Naive thymus-derived CD8-positive, alpha-beta T cell (primary cell): ENCODE measurements at places on chromosomes 16 and 17.
A peak's percentile ranks its signal among the peaks of the same experiment; 100 is the strongest.

DNA sequence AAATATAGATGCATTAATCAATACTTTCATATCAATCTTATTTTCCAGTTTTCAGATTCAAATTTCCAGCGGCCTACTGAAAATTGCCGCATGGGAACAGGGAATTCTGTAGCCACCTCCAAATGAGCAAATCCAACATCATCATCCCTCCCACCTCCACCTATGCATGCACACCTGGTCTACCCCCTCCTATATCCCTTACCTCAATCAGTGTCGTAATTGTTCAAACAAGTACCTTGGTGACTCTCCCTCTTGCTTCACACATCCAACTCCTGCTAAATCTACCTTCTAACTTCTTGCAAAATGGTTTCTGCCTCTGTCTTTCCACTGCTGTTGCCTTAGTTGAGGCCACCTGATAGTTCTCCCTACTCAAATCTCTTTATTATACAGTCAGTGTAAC, 160.1 kb downstream of the SOX9 start:
- DNase-seq, result no peak

GRCh38 chr17:79840989-79841286, 1.7 kb upstream of the CBX4 start:
- no peak for DNase-seq

- DNase-seq, result no peak
Measured at GRCh38 chr17:13563866-13564265, 37.9 kb downstream of the HS3ST3A1 start.

GRCh38 chr16:2143878-2144485, 4.4 kb upstream of the RAB26 start:
- no peak for DNase-seq

- DNase-seq, result no peak
Measured at GRCh38 chr17:80755650-80756405, 211.2 kb downstream of the RPTOR start.

DNA sequence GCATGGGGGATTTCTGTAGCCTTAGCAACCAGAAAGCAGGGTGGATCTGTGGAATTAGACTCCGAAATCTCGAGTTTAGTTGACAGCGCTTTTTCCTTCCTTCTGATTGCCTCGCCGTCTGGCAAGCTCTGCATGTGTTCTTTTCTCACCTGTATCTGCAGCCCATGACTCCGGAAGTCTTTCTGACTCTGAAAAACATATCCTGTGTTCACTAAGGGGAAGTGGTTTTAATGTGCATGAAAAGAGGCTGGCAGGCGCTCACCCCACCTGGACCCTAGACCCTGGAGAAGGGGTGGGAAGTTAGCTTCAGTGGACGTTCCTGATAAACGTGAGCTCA, 158.5 kb downstream of the RPTOR start:
- peak; percentile 62 for DNase-seq

DNA sequence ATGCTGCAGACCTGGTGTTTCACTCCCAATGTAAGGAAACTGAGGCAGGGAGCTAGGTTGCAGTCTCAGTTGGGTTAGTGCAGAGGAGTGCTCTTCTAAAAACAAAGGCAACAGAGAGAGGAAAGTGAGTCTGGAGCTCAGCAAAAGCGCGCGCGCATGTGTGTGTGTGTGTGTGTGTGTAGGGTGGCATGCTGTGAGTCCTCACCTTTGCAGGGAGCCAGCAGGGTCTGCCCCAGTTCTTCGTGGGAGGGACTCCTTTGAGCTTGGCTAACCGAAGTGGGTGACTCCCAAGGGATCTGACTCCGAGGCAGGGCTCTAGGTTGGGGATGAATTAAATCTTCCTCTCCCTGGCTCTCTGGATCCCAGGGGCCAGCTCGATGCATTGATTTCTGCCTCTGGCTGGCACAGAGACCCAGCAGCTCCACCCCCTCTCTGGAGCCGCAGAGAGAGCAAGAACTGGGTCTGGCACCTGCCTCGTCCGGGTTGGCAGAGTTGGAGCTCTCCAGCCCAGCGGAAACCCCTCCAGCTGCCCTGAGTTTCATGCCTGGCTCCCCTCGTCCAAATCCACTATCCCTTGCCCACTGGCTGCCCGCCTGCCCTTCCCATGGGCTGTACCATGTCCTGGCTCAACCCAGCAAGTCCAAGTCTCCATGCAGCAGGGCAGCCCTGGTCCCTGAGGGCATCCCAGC, 1.3 kb upstream of the BTBD17 start:
- DNase-seq, result no peak

DNA sequence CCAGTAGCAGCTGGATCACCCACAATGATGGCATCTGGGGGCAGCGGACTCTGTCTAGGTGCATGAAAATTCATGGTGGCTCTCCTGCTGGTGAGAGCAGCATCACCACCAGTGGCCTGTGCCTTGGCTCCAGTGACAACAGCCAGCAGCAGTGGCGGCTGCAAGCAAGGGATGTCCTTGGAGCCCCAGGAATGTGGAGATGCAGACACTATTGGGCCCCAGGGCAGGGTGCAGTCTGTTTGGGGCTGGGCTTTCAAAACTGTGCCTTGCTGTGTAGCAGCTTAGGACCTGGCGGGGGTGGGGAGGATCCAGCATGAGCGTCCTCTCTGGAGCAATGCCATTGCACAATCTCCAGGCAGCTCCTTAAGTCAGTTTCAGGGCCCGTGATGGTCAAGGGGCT, 199.7 kb downstream of the CHD9NB start:
- DNase-seq, result no peak

- no peak for DNase-seq
Measured at GRCh38 chr16:82603784-82604411, 22.9 kb upstream of the CDH13 start.

DNA sequence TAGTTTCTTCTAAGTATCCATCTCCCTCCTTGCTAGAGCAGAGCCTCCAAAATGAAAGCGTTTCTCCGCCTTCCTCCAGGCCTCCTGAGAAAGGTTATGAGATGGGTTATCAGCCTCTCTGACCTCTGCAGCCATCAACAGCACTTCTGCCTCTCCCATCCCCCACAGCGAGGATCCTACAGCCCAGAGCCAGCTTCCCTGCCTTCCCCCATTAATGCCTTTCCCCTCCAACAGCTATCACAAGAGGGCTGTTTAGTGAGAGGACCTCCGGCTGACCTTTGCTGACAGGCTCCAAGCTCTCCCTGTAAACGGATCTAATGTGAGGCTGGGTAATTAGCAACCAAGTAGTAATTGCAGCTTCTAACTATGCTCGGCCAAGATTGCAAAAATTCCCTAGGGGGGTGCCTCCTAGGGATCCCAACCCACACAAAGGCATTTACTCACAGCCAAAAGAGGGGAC, 55.8 kb downstream of the ZFHX3 start:
- DNase-seq, result no peak
